ENCODE measurements at places on chromosomes 6 and 20. TPM values are rescaled to one million over a fixed set of nuclear protein-coding genes. Genes with fewer than 3 reads are reported as not detected.

Gene HUS1B
- total RNA-seq, result 0.79 TPM

Gene MAP3K5
- 5.1 TPM for total RNA-seq

Gene WFDC12
- not detected for total RNA-seq

Gene BPI
- 0.68 TPM for total RNA-seq

Gene PHF3
- 34.6 TPM for total RNA-seq

Gene SLC17A2
- total RNA-seq, result not detected

Gene TBXT
- not detected for total RNA-seq

Gene NOTCH4
- total RNA-seq, result 0.82 TPM

Gene HMGCLL1
- 0.17 TPM for total RNA-seq

Gene GABRR1
- total RNA-seq, result not detected

Gene ENPP5
- 0.12 TPM for total RNA-seq

Gene ZNF311
- 0.52 TPM for total RNA-seq

Gene GZF1
- total RNA-seq, result 10.7 TPM

Gene SMOC2
- total RNA-seq, result 56.3 TPM

Gene GCNT2
- 0.67 TPM for total RNA-seq

Gene SIRPD
- total RNA-seq, result not detected

Gene PPP1R14C
- total RNA-seq, result 3.3 TPM

Gene FAM217A
- not detected for total RNA-seq

Gene LY6G5C
- 3.6 TPM for total RNA-seq
